ENCODE measurements at places on chromosomes 5 and 9. TPM values are rescaled to one million over a fixed set of nuclear protein-coding genes. Genes with fewer than 3 reads are reported as not detected.

The BTNL8 gene
- not detected for total RNA-seq

The TEX48 gene
- not detected for total RNA-seq

The FOXI1 gene
- not detected for total RNA-seq

The PCDHGA2 gene
- 0.67 TPM for total RNA-seq

The OBP2B gene
- not detected for total RNA-seq

The GLDC gene
- 23.3 TPM for total RNA-seq

The TMEM252 gene
- total RNA-seq: not detected

The PDCD1LG2 gene
- 4.3 TPM for total RNA-seq

The GABRA1 gene
- not detected for total RNA-seq

The PKD2L2 gene
- not detected for total RNA-seq

The PCDHGA4 gene
- 1.0 TPM for total RNA-seq

The RUSC2 gene
- total RNA-seq: 12.4 TPM

The EIF4EBP3 gene
- total RNA-seq: 3.2 TPM

The GPBP1 gene
- total RNA-seq: 71.6 TPM

The TRAF1 gene
- 1.00 TPM for total RNA-seq

The HTR4 gene
- not detected for total RNA-seq

The FCHO2 gene
- total RNA-seq: 6.3 TPM

The CDH18 gene
- total RNA-seq: not detected

The SPINK1 gene
- not detected for total RNA-seq

The FOXD4L5 gene
- total RNA-seq: under 0.01 TPM

Measured in melanocyte of skin (primary cell).